Activated CD4-positive, alpha-beta T cell treated with anti-CD3 and anti-CD28 coated beads for 36 hours (primary cell): ENCODE measurements at places on chromosomes 16 and 17.
A peak's percentile ranks its signal among the peaks of the same experiment; 100 is the strongest.

DNA sequence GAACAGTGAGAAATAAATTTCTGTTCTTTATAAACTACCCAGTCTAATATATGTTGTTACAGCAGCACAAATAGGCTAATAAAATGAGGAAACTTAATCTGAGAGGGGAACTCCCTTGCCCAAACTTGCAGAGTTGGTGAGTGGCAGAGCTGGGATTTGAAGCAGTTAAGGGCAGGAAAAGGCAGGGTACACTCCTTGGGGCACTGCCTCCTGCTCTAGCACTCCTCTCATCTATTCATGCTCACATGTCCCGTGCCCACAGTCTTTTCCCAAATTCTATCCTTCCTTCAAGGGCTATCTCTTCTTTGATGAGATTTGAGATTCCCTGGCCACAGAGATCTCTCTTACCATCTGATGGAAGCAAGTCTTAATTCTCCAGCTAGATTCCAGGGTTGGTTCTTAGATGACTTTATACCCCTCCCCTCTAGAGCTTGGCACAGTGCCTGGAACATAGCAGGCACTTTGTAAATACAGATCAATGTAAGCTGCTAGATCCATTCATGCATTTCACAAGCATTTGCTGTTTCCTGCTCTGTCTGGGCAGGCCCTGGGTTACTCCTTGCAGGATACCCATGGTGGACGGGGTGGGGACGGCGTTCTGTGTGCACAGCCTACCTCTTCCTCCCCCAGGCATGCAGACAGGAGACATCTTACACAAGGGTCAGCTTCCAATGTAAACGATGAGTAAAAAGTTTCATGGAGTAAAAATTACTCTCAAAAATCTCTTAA, 39.2 kb upstream of the ABCC12 start:
- DNase-seq: no peak

DNA sequence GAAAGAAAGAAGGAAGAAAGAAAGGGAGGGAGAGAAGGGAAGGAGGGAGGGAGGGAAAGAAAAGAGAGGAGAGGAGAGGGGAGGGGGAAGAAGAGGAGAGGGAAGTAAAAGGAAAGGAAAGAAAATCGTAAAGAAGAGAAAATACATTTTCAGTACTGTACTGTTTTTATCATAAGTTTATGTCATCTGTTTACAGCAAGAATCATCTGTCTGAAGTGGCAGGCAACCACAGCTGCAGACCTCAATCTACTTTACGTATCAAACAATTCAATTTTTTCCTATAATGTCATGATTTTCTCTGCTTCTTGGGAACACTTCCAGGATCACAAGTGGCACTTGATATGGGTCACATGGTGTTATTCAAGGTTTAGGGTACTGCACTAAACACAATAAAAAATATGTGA, 58.3 kb downstream of the USP32 start:
- DNase-seq: no peak

DNA sequence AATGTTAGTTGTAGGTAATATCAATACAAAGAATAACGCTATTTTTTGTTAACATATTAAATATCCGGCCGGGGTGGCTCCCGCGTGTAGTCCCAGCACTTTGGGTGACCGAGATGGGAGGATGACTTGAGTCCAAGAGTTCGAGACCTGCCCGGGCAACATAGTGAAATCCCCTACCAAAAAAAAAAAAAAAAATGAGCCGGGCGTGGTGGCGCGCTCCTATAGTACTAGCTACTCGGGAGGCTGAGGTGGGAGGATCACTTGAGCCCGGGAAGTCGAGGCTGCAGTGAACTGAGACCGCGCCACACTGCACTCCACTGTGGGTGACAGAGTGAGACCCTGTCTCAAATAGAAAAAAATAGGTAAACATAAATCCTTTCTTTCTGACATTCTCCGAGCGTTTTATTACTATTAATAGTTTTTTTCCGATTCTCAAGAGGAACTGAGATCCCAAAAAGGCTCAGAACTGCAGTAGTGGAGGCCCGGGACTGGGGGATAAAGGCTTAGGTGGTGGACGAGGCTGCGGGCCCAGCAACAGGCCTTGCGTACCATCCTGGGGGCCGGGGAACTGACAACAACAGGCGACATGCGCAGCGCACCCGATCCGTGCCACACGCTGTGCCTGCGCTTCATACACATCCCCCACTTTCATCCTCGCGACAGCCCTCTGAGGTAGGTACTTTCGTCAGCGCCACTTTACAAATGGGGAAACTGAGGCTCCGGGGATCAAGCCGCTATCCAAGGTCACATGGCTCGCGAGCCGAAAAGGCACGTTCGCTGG, 919 bp downstream of the N4BP1 start:
- DNase-seq: peak; percentile 71

DNA sequence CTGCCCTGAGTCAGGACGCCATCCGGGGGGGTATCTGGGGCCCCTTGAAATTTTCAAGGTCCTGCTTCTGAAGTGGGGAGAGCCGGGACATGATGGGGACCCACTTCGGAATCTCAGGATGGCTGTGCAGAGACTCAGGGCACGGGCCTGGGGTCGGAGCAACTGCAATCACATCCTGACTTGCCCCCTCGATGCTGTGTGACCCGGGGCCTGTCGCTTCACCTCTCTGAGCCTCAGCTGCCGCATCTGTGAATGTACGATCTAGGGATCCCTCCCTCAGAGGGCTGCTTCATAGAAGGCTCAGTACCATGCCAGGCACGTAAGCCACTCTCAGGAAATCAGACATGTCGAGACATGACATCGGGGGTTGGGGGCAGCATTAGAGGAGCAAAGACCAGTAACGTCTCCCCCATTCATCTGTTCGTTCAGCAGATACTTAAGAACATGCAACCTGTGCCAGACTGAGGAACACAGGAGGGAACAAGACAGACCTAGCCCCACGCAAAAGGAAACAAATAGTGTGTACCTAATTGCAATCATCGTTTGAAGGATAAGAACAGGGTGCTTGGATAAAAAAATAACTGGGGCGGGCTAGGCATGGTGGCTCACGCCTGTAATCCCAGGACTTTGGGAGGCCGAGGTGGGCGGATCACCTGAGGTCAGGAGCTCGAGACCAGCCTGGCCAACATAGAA, 229.6 kb downstream of the PARN start:
- no peak for DNase-seq

- DNase-seq: no peak
These were observed 2.1 kb downstream of the ZNF764 start for GRCh38 chr16:30556125-30556473.

DNA sequence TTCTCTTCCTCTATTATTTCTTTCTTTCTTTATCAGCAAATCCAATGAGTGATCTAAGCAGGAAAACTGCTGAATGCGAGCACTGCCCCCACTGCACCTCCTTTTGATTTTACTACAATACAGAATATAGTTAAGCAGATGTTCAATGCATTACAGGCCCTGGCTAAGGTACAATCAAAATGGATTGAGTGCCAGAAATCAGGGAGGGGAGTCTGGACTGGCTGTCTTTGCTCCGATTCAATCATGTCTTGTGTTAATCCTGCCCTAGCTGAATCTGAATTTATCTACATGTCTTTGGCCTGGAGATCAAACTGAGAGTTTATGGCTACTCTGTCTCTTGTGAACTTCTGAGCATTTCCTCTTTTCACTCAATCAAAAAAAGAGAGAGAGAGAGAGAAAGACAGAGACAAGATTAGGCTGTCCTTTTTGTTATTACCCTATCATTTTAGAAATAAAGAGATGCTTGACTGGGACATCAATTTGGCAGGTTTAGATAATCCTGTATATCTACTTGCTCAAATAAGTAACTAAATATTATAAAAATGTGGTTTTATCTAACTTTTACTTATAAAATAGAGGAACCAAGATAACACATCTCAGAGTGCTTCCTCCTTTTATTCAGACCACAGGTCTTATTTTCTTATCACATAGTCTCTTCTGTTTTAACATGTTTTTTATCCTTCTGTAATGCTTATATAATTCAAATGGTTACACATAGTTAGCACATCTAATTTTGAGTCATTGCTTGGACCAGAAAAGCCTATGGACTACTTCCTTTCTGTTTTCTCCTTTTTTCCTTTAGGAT, 656.2 kb downstream of the KCNJ2 start:
- no peak for DNase-seq
